ENCODE measurements at places on chromosomes 11 and 22.

GRCh38 chr22:39906207-39906606 lies 5.3 kb downstream of the GRAP2 start:
- no peak for DNase-seq

DNA sequence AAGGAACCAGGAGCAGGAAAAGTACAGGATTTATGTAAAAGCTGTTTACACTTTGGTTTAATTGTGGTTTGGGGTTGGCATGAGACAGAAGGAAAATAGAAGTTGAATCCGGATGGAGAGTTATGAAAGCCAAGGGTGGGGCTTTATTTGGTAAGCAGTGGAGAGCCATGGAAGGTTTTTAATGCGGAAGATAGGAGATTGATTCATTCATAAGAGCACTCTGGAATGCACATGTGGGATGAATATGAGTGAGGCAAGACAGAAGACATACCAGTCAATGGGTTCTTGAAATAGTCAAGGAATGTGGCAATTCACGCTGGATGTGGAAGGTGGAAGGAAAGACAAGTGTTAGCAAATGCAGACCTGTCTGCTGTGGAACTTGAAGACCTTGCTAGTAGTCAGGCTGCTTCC lies 9.3 kb upstream of the GLB1L3 start:
- peak; percentile 92 for DNase-seq

DNA sequence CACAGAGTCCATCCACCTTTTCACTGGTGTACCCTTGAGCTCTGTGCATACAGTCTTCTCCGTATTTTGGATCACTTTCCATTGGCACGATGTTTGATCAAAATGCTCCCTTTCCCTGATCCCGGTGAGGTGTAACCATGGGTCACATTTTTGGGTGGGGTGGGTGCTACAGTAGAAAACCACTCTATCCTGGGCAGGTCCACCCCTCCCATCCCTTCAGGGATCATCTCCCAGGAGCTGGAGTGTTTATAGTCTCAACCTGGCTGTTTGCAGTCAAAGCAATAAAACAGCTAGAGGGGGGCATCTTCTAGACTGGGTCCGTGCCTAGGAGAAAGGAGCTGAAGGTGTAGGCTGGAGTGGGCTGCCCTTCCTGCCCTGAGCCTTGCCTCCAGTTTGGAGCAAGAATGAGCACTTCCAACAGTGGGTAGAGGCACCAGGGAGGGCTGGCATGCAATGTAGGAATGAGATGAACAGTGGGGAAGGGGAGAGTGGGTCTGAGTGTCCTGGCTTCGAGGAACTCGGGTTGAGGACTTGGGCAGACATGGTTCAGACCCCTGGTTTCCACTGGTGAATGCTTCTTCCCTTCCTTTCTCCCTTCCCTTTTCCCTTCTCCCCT lies 38.8 kb downstream of the RNF141 start:
- DNase-seq: no peak

GRCh38 chr11:80104191-80104590 lies 663.4 kb upstream of the TENM4 start:
- DNase-seq: peak; percentile 38

- peak; percentile 85 for DNase-seq
Observed at GRCh38 chr11:73334384-73335203, 26.5 kb downstream of the ARHGEF17 start.

- no peak for DNase-seq
Observed at GRCh38 chr11:47003180-47003877, 66.8 kb downstream of the CSTPP1 start.

DNA sequence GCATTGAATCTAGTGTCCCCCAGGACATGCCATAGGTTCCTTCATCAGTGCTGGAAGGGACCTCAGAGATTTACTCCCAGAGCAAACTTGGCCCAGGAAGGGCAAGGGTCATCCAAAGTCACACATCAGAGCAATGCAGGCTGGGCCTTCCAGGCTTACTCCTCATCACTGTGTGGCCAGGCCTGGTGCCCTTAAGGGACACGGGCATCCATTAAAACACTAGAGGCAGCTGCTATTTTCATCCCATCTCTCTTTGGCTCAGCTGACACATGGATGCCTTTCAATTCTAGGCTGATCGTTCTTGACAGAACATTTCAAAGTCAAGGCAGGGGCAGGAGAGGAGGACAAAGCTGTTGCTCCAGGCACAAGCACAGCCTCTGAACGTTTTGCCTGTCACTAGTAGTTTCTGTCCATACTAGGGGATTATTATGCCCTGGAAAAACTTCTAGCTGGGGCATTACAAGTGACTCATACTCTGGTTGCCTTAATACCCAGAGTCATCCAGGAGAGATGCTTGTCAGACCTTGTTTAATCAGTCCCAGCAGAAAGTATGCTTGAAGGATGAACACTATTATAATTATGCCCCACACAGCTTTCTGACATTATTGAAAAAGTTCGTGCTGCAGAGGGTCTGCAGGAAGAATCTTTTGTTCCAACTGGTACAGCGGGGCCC lies 240.3 kb downstream of the TENM4 start:
- DNase-seq: no peak

DNA sequence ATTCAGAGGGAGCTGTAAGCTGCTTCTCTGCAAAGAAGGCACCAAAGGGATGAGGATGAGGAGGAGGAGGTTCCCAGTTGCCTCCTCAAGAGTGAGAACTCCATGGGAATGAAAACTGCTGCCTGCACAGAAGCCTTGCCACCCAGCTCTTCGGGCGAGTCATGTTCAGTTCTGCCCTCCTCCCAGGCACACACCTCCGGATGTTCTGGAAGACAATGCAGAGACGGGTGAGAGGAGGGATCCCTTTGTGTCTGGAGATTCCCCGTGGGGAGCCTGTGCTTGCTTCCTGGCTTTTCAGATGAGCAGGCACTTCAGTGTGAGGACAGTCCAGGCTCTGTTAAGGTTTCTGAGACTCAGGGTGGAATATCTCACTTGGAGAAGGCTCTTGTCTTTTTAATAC lies 295.6 kb downstream of the DDX10 start:
- no peak for DNase-seq

- DNase-seq: no peak
Observed at GRCh38 chr22:31846161-31847115, 92.6 kb downstream of the DEPDC5 start.

DNA sequence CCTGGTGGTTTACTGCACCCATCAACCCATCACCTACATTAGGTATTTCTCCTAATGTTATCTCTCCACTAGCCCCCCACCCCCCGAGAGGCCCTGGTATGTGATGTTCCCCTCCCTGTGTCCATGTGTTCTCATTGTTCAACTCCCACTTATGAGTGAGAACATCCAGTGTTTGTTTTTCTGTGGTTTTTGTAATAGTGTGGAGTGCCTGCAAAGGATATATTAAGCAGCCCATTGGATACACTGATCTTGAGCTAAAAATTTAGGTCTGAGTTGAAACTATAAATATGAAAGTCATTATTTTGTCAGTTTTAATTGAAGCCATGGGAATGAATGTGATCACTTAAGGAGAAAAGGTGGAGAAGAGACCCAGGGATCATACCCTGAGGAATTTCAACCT lies 23.0 kb downstream of the MRPL48 start:
- peak; percentile 12 for DNase-seq

- no peak for DNase-seq
Observed at GRCh38 chr22:27734066-27734465, 67.5 kb downstream of the MN1 start.

- no peak for DNase-seq
Observed at GRCh38 chr22:28874811-28875320, 8.5 kb upstream of the ZNRF3 start.

DNA sequence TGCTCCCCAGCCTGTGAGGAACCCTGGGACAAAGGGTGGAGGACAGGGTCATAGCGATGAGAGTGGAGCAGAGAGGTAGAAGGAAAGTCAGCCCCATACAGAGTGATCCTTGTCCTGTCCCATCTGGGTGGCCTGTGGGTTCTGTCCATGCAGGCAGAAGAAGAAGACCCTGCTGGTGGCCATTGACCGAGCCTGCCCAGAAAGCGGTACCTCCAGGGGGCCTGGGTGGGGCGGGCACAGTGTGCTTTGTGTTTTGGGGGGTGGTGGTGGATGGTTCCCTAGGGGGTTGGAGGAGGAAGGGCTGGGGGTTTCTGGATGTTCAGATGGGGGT lies 7.9 kb downstream of the SIDT2 start:
- no peak for DNase-seq

- peak; percentile 88 for DNase-seq
Observed at GRCh38 chr11:69044111-69045013, 4.4 kb upstream of the TPCN2 start.

DNA sequence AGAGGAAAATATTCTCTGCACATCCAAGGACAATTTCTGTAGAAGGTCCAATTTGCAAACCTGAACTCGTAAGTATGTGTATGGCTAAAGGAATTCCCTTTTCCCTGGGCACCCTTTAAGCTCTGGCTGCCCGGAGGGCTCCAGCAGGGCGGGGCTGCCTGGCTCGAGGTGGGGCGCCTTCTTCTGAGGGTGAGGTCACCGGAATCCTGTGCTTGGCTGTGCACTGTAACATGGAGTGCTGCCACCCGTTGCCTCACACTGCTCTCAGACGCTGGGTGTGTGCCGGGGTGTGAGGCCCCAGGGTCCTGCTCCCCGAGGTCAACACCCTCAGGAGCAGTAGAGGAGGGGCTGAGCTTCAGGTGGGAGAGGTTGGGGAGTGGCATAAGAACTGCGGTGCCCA lies 61.5 kb downstream of the SYN3 start:
- DNase-seq: peak; percentile 60

- peak; percentile 27 for DNase-seq
Observed at GRCh38 chr11:72353861-72354260, 80.5 kb downstream of the CLPB start.

DNA sequence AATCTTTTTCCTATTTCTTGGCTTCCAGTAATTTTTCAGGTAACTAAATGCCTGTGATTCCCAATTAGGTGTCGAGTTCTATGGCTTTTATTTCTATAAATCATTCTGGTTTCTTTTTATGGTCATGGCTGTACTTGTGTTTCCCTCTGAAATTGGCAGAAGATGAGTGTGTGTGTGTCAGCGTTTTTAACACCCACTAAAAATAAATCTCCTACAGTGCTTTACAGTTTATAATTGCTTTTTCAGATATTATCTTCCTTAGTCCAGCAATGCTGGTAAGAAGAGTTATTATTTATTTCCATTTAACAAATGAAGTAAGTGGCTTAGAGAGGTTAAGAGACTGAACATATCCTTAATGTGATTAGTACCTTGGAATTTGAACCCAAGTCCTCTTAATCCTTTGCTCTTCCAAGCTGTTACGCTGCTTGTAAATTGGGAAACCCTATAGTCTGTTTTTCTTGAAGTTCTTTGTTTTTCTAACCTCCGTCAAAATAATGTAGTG lies 125.2 kb downstream of the TEAD1 start:
- no peak for DNase-seq

- DNase-seq: no peak
Observed at GRCh38 chr11:63405114-63405513, 35.5 kb downstream of the SLC22A9 start.

GRCh38 chr11:61897387-61898246 lies 6.3 kb upstream of the FADS3 start:
- peak; percentile 82 for DNase-seq

DNA sequence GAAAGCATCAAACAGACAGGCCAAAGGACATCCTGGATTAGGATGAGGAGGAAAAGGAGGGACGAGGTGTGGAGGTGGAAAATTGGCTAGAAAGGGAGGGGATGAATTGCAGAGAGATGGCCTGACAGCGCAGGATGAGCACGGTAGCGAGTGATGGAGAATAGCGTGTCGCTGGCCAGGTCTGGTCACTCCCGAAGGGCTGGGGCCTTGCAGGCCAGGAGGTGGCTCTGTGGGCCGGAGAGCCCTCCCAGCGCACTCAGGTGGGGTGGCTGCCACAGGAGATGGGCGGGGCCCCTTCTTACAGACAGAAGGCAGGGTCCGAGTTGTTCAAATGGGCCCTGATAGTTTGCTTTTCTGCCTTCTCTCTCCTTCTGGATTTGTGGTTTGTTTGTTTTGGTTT lies 37.1 kb upstream of the THY1 start:
- DNase-seq: no peak

GRCh38 chr22:20653795-20654342 lies 120.0 kb upstream of the SERPIND1 start:
- no peak for DNase-seq

GRCh38 chr22:38802671-38803121 lies 8.8 kb upstream of the DNAL4 start:
- DNase-seq: peak; percentile 98

DNA sequence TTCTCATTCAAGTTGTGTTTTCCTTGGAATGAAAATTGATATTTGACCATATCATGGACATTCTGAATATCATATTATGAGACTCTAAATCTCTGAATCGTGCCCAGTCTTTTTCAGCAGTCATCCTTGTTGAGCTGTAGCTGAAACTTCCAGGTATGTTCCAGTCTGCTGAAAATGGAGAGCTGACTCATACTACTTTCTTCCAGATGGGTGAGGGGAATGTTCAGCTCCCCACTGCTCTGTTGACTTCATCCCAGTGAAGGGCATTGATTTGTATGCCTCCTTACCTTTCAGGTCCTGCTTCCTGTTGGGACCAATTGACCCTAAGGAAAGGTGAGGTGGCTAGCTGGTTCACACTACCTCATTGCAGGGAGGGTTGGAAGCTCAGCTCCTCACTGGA lies 3.5 kb downstream of the OR5P2 start:
- DNase-seq: no peak
